ENCODE measurements at places on chromosomes 13 and 19.

DNA sequence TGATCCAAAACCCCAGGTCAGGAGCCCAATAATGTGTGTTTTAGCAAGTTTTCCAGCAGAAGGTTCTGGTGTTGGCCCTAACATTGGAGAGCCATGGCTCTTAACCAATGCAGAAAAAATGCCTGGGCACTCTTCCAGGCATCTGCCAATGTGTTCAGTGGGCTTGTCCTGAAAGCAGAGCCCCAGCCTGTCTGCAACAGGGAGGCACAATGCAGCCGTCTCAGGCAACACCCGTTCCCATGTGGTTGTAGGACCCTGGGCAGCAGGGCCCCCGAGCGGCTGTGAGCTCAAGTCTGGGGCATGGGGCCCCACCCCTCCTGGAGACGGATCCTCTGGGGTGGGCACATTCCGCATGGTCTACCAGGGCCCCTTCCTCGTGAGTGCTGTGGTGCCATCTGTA lies 58.1 kb upstream of the SIAH3 start:
- DNase-seq: no peak

- no peak for DNase-seq
Measured at GRCh38 chr19:29040951-29041350, 172.0 kb downstream of the UQCRFS1 start.

GRCh38 chr19:45971260-45971902 lies 2.3 kb downstream of the NOVA2 start:
- DNase-seq: no peak

- DNase-seq: no peak
Measured at GRCh38 chr19:17402982-17403855, 2.2 kb downstream of the BST2 start.

DNA sequence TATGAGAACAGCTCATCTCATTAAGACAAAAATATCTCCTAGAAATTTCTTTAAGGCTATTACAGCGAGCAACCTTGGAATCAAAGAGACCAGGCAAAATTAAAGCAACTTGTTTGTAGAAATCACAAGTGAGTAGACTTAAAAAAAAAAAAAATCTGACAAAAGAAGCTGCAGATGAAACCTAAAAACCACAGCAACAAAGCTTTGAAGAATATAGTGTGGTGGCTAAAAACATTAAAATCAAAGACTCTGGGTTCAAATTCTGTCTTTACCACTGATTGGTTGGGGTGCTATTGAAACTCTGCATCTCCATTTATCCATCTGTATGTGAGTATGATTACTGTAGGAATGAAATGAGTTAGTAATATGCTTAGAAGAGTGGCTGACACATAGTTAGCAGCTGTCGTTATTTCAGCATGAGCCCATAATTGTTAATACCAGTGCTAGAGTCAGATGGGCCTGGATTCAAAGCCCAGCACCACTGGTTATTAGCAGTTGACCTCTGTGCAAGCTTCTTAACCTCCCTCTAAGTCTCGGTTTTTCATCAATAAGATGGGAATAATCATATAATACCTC lies 157.6 kb downstream of the FOXO1 start:
- no peak for DNase-seq

GRCh38 chr13:114063545-114064449 lies 68.6 kb downstream of the RASA3 start:
- DNase-seq: no peak

DNA sequence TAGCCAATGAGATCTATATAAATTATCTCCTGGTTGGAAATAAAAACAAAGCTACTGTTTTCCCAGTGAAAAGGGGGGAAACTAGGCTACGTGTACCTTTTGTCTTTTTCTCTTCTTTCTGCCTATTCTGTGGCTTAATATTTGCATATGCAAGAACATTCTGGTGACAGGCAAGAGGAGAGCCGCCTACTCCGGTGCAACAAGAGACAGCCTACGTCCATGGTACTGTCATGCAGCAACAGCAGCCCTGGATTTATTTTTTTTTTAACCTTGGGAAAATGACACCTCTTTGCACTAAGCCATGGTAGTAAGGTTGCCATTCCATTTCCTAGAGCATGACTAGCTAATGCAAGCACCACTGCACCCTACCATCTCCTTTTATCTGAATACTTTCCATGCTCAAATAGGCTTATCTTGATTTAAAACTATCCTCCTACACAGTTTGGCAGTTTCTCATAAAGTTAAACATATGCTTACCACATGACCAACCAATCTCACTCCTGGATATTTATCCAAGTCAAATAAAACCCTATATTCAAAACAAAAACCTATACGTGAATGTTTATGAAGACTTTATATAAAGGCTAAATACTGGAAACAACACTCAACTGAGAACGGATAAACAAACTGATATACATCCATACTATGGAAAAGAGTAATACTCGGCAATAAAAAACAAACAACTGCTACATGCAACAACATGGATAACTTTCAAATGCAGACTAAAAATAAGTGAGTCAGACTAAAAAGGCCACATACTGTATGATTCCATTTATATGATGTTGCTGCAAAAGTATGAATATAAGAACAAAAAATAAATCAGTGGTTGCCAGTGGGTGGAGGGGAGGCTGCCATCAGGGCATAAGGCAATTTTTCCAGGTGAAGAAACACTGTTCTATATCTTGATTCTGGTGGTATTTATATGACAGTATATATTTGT lies 17.3 kb downstream of the NUFIP1 start:
- DNase-seq: no peak

GRCh38 chr13:26760832-26761582 lies 421 bp upstream of the GPR12 start:
- no peak for DNase-seq

- DNase-seq: no peak
Measured at GRCh38 chr13:90485436-90485835, 862.1 kb upstream of the MIR17HG start.

- no peak for DNase-seq
Measured at GRCh38 chr19:8320564-8321066, 560 bp downstream of the NDUFA7 start.

- DNase-seq: no peak
Measured at GRCh38 chr13:30299786-30300185, 7.6 kb downstream of the KATNAL1 start.

DNA sequence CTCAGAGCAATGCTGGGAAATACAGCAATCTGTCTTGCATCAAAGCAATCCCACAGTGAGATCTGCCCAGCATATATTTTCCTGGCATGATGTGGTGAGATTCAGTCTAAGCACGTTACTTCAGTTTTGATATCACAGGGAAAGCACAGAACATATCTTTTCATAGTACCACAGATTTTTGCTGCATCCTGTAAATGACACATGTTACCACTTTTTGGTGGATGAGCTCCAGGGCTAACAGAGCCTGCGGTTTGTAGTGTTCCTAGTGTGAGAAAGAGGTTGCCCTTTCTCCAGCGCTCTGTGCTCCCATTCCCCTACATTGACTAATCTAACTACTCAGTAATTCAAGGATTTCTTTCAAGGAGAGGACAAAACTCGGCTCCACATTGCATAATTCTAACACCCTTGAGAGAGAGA lies 409.0 kb downstream of the GPC6 start:
- DNase-seq: no peak

- no peak for DNase-seq
Measured at GRCh38 chr19:36059180-36059910, 4.6 kb downstream of the WDR62 start.

DNA sequence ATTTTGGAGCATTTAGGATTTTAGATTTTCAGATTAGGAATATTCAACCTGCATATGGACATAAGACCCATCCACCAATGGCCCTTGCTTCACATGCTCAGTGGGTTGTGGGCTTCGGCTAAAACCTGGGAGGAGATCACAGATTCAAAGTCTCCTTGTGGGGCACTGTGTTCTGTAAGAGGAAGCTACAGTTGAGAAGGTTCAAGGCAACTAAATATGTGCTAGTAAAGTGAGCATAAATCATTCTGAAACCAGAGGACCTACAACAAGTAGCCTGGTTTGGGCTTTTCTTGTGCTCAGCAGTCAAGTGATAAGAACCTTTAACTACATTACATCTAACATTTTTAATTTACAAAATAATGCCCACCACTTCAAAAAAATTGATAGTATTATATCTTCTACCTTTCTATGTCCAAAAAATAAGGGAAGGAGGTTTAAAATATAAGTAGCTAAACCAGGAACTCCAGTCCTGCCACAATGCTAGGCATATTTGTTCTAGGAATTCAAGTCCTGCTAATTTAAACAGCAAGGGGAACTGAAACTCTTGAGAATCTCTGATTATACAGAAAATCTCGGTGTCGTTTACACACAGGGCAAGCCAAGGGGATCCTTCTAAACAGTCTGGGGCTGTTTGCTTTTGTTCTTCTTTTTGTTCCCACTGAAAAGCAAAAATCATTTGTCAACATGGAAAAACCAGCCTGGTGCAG lies 36.6 kb downstream of the FOXO1 start:
- no peak for DNase-seq

DNA sequence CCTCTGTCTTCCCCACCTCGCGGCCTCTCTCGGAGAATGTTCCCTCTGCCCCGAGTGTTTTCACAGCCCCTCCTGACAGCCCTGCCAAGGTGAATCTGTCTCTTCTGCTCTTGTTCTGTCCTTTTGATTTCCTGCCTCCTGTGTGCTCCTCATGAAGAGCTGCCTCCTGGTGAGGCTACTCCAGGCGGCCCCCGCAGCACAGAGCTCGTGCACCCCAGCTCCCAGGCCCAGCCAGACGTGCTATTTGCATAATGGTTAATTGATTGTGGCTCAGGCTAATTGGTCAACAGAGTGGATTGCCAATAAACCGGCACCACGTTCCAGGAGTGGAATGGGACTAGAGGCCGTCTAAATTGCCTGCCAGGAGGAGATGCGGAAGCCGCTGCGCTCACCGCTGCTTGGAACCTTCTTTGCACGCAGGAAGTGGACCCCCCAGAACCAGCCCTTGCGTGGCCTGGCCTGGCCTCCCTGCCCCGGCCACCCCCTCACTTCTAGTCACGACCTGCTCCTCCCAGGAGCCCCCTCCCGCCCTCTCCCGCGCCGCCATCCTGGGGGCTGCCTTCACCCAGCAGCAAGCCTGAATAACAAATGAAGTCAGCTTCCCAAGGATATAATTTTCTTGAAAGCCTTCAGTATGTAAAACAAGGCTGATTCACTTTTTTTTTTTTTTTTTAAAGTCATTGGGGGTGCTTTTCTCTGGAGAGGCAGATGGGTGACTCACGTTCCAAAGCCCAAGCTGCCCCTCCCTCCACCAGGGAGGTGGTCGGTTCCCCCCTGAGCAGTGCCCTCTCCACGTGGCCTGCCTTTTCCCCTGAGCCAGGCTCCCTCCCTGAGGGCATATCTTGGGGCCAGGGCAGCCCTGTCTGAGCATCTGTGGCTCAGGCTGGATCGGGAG lies 144.0 kb downstream of the KDM4B start:
- DNase-seq: no peak

GRCh38 chr19:56170261-56170660 lies 5.5 kb upstream of the GALP start:
- DNase-seq: no peak

DNA sequence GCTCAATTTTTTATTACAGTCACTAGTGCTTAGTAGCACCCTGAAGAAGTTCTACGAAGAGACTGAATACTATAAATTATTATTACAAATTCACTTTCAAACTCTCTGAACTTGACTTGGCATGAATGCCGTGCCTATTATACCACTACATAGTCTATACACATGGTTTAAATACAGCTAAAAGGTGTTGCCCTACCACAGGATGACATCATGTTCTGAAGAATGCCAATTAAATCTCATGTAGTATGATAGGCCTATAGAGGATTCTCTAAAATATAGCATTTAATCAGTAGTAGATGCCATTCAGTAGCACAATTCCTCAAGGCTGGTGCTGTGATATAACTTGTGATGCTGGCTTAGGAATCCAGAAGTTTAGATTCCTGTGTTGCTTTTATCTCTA lies 16.7 kb upstream of the POSTN start:
- DNase-seq: no peak

DNA sequence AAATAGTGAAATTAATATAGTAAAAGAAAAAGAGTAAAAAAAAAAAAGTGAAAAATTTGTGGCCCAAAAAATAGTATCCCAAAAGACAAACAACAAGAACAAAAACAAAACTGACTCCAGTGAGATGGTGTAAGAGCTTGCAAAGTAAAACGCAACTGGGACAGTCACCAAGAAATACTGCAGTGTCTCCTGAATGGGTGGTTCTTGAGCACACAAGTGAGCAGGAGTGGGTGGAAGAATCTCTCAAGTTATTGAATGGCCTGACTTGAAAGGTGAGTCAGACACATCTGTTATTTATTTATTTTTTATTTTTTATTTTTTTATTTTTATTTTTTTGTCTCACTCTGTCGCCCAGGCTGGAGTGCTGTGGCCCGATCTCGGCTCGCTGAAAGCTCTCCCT lies 1.9 kb downstream of the ZNF493 start:
- no peak for DNase-seq

DNA sequence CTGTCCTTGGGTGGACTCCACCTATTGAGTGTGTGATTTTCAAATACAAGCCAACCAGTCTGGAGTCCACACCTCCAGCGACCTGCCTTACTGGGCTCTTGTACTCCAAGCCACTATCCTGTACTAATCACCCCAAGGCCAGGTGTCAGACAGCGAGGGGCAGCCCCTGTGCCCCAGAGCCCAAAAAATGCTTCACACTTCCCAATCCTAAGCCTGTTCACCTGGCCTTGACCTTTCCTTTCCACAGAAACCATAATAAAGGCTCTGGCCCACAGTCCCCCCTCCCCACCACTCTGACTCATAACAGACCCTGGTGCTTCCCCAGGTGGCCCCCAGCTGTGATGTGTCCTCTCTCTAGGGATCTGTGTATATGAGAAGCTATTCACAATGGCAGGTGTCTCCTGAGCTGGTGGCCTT lies 3.9 kb downstream of the CD209 start:
- no peak for DNase-seq

DNA sequence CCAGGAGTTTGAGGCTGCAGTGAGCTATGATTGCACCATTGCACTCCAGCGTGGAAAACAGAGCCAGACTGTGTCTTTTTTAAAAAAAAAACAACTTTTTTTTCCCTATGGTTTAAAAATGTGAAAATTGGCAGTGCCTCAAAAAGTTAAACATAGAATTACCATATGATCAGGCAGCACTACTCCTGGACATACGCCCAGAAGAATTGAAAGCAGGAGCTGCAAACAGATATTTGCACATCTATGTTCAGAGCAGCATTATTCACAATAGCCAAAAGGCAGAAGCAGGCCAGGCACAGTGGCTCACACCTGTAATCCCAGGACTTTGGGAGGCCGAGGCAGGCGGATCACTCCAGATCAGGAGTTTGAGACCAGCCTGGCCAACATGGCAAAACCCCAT lies 3.8 kb upstream of the RETN start:
- no peak for DNase-seq

DNA sequence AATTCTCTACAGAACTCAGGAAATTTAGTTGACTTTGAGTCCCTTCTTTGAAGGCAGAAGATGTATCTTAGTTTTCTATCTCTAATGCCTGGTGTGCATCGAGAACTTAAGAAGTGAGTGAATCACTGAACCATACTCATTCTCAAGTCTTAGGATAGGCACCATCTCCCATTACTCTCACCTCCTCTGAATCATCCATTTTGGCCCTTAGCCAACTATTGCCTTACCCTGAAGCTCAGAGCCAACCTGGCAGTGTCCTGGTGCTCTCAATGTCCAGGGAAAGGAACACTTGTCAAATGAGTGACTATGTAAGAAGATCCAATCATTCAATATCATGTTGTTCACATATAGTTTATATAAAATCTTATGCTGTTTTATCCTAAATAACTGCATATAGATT lies 146.6 kb downstream of the RGCC start:
- no peak for DNase-seq
